Esophagus squamous epithelium (tissue), 5 donors: ENCODE measurements at places on chromosomes 6 and 20.

- DNase-seq: no peak
These were observed 170.5 kb downstream of the GPX5 start for GRCh38 chr6:28696167-28696566.

DNA sequence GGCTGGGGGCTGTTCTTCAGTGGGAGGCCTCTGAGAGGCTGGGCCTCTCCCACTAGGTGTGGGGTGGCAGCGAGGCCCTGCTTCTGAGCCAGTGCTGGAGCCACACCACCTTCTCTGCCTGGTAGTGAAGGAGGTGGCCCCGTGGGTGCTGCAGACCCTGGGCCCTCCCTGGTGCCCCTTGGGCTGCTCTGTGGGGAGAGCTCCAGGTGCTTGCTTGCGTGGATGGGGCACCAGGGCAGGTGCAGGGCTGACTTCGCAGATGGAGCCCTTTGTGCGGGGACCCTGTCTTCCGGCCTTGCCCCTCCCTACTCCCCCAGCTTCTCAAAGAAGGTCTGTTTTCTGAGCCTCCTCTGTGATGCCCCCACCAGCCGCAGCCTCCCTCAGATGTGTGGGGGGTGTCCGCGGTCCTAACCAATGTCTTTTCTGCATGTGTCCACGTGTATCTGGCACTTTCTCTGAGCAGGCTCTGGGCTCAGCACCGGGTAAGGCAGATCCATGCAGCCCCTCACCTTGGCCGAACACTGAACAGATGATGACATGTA is 17.2 kb upstream of the MYT1 start:
- no peak for DNase-seq

GRCh38 chr6:11353921-11354389 is 121.5 kb upstream of the NEDD9 start:
- no peak for DNase-seq

DNA sequence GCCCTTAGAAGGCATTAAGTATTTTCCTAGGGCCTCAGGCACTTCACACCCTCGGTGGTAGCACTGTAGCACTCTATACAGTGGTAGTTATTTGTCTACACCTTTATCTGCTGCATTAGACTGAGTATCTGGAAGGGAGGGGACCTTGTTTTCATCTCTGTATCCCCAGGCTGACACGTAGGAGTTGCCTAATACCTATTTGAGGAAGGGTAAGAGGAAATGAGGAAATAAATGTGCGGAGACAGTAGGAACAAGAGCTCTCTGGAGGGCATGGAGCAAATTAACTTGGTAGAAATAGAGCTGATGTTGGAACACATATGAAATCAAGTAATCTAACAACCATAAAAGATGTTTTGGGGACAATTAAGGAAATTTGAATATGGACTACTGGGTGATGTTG is 3.9 kb downstream of the CNPY3 start:
- DNase-seq: no peak

- no peak for DNase-seq
These were observed 28.9 kb downstream of the EIF2S2 start for GRCh38 chr20:34083137-34083536.

GRCh38 chr20:36384022-36384619 is 78.0 kb downstream of the DLGAP4 start:
- DNase-seq: no peak

- DNase-seq: no peak
These were observed 26.4 kb upstream of the ADGRG6 start for GRCh38 chr6:142275236-142276006.

DNA sequence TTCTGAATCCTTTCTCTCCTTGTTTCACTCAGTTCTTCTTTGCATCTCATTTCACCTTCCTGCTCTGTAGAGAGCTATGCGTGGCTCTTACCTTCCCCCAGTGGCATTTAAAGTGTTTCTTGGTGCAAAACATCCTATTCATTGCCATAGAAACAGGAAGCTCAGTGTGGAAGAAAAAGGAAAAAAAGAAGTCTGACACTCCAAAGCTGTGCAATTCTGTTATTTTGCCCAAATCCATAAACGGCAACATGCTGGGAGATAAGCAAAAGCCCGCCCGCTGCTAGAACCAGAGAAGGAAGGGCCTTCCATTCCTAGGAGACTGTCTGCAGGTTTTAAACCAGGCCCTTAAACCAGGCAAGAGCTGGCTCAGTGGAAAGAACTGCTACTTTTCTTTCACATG is 247.1 kb downstream of the HIVEP2 start:
- no peak for DNase-seq

DNA sequence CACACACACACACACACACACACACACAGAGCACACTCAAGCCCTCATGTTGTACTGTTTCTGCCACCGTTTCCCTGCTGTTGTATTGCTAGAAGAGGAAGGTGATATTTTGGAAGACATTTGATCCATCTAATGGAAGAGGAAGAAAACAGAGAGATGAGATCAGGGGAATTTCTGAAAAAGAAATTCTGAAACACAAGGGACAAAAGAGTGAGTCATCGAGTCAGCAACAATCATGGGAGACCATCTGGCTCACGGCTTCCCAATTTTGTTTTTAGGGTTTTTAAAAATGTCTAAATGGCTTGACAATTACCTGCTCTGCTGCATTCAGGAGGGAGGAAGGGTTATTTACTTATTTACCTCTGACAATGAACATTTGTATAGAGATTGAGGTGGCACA is 22.0 kb downstream of the SOX4 start:
- no peak for DNase-seq

GRCh38 chr6:61809004-61809595 is 476.9 kb downstream of the KHDRBS2 start:
- DNase-seq: no peak

DNA sequence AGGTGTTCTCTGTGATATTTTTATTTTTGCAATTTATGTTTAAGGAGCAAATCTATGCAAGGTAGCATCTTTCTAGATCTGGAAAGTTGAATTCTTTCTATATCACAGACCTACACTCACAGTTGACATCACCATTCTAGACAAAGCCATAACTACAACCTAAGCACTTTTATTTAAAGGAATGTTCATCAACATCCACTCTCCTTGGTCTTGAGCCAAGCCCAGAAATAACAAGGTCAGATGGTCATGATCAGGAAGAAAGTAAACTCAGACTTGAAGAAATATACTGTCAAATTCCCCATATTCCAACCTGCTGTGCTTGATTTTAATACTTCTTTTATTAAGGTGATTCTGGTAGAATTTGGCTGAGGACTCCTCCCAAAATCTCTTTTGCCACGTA is 32.2 kb downstream of the MMUT start:
- DNase-seq: no peak

DNA sequence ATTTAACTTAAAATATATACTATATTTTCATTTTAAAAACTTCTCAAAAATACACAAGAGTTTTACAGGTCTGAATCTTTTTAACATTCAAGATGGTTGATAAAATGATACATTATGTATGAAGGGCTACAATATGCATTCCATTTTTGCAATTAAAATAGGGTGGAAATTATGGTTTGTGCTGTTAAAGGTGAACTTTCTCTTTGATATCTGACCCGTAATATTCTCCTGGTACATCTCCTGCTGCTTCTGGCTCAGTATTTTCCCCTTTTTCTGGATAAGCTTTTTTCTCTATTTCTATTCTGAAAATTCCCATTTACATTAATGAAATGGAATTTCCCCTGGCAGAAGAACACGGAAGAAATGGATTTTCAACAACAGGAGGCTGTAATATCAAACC is 27.4 kb upstream of the LCA5 start:
- no peak for DNase-seq

GRCh38 chr6:92377137-92377536 is 1042.2 kb downstream of the EPHA7 start:
- DNase-seq: no peak

DNA sequence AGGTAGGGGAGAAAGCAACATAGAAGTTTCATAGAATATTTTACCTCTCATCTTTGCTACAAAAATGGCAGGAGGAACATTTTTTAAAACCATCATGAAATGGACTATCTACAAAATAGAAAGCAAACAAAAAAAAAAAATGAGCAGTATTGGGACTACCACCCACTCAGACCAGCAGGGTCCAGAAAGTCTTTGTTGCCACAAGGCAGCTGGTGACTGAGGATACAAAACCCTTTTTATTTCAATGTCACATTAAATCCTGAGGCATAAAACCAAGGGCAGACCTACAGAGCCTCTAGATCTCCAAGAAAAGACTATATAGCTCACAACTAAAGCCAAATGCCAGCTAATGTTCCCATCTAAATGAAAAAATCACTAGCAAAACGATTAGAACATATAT is 282.2 kb downstream of the PTPRK start:
- DNase-seq: no peak

- no peak for DNase-seq
These were observed 80.1 kb upstream of the THEMIS start for GRCh38 chr6:127980996-127981395.

GRCh38 chr20:16580620-16581019 is 7.4 kb upstream of the KIF16B start:
- DNase-seq: no peak

DNA sequence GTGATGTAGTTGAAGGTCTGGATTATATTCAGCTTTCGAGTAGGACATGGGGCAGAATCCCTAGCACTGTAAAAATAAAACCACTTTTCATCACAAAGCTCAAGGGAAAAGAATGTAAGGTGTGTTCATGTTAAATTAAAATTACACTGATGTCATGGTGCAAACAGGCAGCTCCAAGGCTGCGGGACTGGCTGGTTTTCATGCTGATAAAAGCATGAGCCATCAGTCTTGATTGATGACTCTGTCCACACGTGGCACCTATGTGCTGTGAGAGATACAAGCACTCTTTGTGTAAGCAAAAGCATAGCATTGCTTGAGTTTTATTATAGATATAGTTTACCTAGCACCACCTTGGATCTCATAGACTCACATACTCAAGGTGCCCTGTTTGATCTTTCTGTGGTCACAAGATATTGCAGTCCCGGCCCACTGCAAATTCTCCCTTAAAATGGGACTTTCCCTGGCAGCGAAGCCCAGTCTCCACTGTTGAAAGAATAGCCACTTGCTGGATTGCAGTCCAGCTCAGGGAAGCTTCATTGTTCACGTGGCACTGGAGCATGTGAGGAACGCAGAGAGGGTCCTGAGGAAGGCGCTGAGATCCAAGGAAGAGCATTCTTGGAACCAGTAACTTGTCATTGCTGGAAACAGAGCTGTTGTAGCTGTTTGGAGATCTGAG is 90.6 kb downstream of the TIAM2 start:
- DNase-seq: no peak

DNA sequence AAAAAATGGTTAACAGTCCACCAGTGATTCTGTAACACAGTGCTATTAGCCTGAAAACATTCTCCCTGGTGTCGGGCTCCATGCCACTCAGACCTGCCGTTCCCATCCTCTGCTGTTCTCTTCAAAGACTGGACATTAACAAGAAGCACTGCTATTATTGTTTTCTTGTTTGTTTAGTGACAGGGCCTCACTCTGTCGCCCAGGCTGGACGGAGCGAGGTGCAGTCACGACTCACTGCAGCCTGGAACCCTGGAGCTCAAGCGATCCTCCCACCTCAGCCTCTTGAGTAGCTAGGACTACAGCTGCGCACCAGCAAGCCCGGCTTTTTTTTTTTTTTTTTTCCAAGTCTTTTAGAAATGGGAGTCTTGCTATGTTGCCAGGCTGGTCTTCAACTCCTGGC is 9.6 kb downstream of the RMND1 start:
- DNase-seq: no peak

DNA sequence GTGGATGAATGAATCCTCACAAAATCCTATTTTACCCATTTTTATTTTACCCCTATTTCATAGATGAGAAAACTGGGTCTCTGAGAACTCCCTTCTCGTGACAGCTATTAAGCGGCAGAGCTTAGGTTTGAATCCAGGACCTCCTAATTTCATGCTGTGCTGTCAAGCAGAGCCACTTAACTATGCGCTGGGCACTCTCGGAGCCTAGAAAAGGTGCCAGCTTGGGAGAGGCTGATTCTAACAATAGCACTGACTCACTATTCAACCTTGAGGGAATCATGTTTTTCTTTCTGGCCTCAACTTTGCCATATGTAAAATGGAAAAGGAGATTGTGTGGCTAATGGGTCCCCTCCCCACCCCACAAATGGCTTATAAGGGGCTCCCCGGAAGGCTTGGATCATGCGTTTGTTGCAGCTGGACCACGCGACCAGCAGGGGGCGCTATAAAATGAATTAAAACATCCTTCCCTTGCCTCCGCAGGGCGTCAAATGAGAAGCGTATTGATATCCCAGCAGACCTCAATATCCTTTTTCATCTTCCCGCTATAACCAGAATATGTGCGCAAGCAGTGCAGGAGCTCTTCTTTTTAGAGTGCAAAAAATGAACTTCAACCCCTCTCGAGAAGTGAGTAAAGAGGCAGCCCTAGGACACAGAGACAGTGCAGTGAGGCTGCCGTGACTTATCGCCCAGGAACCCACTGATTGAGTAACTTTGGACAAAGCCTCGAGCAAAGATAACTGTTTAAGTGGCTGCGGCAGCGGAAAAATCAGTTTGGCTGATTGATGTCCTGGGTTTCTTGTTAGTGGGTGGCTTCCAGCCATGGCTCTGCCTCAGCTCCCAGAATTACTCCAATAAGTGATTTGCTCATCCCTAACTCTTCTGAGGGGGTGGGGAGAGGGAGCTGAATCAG is 12.8 kb upstream of the PDYN start:
- DNase-seq: no peak

GRCh38 chr6:65295812-65296211 is 411.2 kb downstream of the EYS start:
- DNase-seq: no peak

GRCh38 chr20:46838011-46838410 is 56.6 kb upstream of the EYA2 start:
- no peak for DNase-seq

GRCh38 chr20:35600176-35600992 is 15.2 kb upstream of the SPAG4 start:
- no peak for DNase-seq

GRCh38 chr20:19780261-19780660 is 22.2 kb downstream of the RIN2 start:
- DNase-seq: no peak

DNA sequence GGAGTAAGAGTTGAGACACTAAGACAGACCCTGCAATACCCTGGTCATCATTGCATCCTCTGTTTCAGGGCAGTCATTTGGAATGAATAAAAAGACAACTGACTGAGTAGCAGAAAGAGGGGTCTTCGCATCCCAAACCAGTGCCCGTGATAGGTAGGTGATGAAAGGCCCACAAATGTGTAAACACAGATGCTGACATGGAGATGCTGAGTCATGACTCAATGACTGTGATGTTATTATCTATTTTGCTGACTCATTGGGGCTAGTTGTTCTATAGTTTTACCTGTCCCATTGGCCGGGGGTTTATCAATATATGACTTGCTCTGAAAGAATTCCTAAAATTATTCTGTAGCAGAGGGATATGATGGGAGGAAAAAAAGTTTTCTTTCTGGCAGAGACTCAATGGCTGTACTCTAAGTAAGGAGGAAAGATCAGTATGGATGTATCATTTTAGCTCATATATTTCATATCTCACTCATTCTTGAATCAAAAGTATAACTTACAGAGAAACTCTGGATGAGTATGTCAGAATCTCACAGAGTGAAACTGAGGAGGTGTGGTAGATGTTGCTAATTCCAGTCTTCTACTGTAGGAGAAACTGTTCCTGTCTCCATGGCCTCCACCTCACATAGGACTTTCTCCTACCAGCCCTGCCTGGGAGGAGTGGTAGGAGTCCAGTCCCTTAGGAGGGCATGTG is 119.9 kb upstream of the PREP start:
- DNase-seq: no peak
